Activated gamma-delta T cell treated with anti-CD3 and anti-CD28 coated beads, Interleukin-2, amount 50 U/mL, for 16 hours (primary cell): ENCODE measurements at places on chromosomes 3 and 15.

GRCh38 chr3:34742151-34742550 lies 897.2 kb upstream of the ARPP21 start:
- no peak for DNase-seq

DNA sequence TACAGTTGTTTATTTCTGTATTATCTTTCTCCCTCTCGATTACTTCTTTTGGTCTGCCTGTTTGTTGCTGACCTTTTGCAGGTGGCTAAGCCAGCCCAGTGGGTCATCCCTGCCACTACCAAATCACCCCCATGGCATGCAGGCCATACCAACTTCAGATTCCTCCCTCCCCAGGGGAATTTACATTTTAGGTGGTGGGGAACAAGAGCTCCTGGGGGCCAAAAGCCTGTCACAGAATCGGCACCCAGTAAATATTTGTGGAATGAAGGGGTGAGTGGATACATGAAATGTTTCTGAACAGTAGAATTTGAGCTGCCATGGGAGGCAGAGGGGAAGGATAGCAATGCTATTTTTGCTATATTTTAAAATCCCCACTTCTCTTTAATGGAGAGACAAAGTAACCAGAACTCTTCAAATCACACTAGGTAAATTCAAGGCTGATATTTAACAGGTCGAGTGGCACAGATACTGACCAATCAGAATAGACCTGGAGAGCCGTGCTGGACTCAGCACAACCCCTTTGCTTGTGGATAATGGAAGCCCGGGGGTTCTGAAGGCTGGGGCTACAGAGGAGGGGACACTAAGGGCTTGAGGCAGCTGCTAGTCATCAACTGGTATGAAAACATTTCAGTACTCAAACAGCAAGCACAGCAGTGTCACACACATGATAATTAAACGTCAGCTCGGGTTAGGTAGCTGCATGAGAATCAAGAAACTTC lies 54.3 kb upstream of the SMAD3 start:
- no peak for DNase-seq

GRCh38 chr3:171476532-171477102 lies 16.4 kb upstream of the TNIK start:
- no peak for DNase-seq

DNA sequence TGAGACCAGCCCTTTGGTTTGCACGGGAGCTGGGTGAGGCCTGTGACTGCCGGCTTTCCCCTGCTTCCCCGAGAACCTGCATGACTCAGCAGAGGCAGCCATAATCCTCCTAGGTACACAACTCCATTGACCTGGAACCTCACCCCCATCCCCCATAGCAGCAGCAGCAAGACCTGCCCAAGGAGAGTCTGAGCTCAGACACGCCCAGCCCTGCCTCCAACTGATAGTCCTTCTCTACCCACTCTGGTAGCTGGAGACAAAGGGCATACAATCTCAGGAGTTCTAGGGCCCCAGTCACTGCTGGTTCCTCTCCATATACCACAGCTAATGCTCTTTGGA lies 141.0 kb upstream of the ARHGEF26 start:
- DNase-seq = no peak

DNA sequence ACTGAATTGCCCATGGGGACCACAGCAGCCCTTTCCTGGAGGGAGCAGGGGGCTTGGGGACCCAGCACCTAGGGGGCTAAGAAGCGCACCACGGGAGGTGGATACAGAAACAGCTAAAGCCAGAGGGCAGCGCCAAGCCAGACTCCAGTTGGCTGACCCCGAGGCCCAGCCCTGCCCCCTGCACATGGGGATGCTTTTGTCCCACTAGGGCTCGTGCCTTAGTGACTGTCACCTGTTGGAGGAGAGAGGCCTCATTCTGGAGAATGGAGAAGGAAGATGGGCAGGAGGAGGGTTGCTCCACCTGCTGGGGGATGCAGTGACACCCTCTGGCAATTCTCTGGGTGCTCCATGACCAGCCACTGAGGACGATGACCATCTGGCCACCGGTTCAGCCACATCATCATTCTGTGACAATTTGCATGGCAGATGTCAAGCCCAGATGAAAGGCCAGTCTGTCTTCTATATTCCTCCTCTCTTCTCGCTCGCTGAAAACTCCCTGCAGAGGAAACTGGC lies 167.8 kb upstream of the TLE3 start:
- DNase-seq = no peak

DNA sequence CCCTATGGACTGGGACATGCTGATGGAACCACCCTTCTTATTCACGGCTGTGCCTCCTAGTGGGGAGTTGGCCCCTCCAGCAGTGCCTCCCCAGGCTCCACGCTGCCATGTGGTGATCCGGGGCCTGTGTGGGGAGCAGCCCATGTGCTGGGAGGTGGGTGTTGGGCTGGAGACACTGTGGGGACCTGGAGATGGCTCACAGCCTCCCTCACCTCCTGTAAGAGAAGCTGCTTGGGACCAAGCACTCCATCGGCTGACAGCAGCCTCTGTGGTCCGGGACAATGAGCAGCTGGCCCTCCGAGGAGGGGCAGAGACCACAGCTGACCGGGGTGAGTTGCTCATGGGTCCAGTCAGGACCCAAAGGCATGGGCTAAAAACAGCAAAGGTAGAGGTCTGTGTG lies 9.1 kb downstream of the ALG3 start:
- no peak for DNase-seq

DNA sequence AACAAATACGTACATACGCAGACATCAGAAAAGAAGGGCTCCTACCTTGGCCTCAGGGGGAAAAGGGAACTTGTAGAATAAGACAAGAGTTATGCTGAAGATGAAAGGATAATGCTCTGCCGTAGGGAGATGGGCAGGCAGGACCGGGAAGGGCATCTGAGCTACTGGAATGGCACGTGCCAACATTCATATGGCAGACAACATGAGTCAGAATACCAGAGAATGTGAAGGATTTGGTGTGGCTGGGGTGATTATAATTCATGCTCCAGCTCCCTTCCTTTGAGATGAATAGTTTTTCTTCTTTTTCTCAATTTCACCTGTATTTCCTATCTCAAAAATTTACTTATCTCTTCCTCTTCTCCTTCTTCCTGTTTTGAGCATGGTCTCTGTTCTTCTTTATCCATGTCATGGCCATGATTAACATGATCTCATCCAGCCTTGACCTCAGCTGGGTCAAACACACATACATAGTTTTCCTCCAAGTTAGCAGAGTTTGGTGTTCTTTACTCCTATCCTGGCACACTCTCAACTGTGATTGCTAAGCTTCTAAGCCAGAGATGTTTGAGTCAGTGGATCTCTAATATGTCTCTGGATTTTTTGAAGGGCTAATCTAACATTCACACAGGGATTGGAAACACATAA lies 507.0 kb downstream of the FOXP1 start:
- no peak for DNase-seq

- no peak for DNase-seq
These were observed 123.9 kb downstream of the FOXB1 start for GRCh38 chr15:60128000-60128376.

DNA sequence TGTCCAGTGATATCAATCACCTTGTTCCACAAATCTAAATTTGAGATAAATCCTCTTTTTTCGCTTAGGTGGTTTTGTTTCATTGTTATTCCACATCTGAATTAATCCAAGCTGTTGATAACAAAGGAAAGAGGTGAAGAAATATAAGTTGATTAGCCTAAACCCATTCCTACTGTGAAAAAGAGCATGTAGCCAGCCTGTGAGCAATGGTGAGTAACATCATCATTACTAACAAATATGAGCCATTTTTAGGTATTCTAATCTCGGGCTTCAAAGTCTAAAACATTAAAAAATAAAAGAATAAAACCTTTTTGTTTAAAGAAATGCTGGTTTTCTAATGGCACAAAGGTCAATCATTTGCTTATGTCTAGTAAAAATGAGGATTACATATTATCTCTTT lies 52.1 kb upstream of the P3H2 start:
- DNase-seq = no peak

- DNase-seq = no peak
These were observed 4.2 kb downstream of the PLXND1 start for GRCh38 chr3:129602309-129602708.

DNA sequence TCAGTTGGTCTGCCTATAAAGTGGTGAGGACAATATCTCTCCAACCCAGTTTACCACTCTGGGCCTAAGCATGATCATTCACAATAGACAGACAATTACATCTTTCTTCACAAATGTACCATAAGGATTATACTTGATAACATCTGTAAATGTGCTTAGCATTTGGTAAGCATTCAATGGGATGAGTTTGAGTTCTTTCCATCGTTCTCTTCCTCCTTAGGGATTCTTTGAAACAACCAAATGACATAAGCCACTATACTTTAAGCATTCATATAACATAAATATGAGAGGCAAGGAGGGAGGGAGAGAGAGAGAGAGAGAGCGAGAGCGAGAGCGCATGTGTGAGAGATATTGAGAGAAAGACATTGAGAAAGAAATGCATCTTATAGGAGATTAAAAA lies 303.3 kb upstream of the CBLB start:
- no peak for DNase-seq

DNA sequence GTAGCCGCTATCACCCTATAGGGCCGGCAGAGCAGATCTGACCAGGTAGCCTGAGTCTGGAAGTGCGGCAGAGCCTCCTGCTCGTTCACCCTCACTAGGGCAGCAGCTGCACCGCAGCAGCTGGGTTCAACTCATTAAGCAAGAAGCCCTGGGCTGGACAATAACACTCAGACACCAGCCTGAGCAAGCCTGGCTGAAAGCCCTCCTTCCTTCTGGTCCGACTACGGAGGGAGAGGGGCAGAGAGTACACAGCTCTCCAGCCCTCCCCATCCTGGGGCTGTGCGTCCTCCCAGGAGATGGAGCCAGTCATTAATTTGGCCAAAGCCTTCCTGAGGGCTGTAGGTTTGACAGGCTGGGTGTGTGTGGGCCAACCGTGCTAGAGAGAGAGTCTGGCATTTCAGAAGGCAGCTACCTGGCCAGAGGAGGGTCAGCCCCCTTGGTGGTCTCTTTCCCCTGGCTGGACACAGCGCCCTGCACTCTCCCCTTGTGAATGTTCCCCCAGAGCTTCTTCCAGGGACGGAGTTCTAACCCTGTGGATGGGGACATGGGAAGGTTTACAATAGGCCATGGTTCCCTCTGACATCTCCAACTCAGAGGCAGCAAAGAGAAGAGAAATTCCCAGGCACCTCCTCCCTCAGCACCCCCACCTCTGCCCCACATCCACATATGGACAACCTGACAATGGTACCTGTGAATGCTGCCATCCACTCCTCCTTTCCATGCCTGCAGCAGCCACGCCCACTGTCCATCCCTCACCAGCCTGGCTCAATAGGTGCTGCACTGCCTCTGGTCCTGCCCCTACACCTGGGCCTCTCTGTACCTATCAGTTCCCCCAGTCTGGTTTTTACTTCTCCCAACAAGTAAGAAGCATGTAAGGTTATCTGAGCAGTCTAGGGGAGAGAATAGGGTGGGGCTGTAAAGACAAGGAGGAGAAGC lies 6.5 kb downstream of the CHRNB4 start:
- no peak for DNase-seq

- DNase-seq = no peak
These were observed 44.7 kb downstream of the CEP152 start for GRCh38 chr15:48766196-48766595.

- no peak for DNase-seq
These were observed 64.9 kb upstream of the POLG start for GRCh38 chr15:89399238-89400115.

DNA sequence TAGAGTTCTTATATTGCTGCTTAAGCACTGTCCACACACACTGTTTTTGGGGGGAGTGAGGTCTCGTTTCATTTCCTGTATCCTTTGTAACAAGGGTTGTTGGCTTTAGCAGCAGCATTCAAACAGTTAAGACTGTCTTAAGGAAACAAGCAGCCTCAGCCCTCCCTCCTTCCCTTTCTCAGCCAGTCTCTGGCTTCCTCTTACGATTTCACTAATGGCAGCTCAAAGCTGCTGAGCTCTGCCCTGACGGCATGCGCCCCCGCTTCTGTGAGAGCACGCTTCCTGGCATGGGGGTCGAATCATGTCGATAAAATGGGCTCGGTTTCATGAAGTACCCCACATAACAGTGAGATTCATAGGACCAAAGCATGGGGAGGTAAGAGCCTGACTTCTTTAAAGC lies 105.0 kb downstream of the KLHL25 start:
- DNase-seq = peak; percentile 52

DNA sequence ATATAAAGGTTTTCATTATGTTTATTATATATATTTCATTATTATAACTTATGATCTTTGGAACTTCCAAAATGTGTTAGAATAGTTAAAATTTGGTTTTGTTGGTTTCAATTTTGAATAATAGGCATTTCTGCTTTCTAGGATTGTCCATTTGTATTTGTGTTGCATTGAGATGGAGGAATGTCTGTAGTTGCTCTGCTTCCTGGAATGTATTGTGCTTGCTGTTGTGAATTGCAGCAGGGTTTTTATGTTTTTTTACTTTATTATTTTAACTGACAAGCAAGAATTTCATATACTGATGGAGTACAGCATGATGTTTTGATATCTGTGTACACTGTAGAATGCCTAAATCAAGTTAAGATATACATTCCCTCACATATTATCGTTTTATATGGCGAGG lies 247.4 kb downstream of the XXYLT1 start:
- DNase-seq = no peak

DNA sequence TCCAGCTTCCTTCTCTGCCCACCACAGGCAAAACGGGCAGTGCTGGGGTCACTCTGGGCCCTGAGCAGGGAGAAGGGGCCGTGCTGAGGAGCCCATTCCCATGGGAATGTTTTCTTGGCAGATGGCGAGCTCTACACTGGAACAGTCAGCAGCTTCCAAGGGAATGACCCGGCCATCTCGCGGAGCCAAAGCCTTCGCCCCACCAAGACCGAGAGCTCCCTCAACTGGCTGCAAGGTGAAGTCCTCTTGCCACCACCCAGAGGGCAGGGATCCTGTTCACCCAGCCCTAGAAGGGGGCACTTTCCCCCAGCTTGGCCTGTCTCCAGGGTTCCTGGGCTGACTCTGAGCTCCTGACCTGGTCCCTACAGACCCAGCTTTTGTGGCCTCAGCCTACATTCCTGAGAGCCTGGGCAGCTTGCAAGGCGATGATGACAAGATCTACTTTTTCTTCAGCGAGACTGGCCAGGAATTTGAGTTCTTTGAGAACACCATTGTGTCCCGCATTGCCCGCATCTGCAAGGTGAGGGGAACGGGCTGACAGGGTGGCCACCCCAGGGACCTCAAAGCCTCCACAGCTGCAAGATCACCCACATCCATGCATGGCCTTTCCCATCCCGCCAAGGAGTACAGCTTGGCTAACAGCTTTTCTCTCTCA lies 12.4 kb downstream of the CIB1 start:
- DNase-seq = no peak

DNA sequence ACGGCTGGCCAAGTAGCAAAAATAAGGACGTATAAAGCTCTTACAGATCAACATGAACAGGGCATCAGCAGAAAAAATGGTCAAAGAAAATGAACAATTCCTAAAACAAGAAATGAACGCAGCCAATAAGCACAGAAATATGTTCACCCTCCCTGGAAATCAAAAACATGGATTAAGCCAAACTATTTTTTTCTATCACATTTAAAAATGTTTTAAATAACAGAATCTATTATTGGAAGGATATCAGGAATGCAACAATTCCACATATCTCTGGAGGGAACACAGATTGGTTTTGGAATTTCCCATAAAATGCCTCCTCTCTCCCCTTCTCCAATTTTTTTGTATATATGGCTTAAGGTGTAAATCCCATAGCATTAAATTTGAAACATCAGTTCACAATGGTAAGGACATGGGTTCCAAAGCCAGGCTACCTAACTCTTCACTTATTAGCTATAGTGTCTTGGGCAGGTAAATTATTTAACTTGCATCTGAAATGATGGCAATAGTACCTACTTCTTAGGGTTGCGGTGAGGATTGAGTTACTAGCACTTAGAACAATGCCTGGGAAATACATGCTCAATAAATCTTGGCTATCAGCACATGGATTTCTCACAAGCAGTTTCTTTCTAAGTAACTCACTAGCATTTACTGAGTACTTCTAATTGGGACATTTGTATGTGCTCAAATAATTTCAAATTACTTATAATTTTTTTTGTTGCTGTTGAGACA lies 10.1 kb downstream of the UACA start:
- no peak for DNase-seq
